ENCODE measurements at places on chromosomes 11 and 22. TPM values are rescaled to one million over a fixed set of nuclear protein-coding genes. Genes with fewer than 3 reads are reported as not detected.

GLYAT gene
- total RNA-seq = not detected

FBLN1 gene
- total RNA-seq = 138 TPM

VPS37C gene
- total RNA-seq = 4.8 TPM

RIBC2 gene
- 2.3 TPM for total RNA-seq

TIGD3 gene
- total RNA-seq = 1.4 TPM

C11orf42 gene
- total RNA-seq = not detected

MMP1 gene
- 0.06 TPM for total RNA-seq

IL10RA gene
- total RNA-seq = 7.2 TPM

APOBEC3G gene
- total RNA-seq = 9.5 TPM

NLRP14 gene
- total RNA-seq = 1.2 TPM

SLC25A45 gene
- total RNA-seq = 2.3 TPM

OR5B21 gene
- not detected for total RNA-seq

All from spinal cord (tissue), 10 donors.